Inflammatory macrophage treated with lipopolysaccharide for 1 hour (primary cell): ENCODE measurements at places on chromosomes 2 and 18.

DNA sequence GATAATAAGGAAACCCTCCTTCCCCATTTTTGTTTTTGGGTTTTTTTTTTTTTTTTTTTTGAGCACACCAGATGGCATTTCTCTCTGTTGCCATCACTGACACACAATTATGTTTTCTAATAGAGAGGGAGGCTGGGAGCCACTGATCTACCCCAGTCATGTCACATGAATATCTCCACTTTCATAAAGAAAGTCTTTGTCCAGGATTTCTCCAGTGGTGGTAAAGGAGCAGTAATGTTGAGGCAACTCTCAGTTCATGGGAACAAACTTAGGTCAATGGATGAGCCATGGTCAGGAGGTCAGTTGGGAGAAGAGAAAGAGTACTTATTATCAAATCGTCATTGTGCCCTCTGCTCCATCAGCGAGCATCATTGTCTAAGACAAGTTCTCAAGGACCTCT, 603.7 kb downstream of the ARHGAP15 start:
- DNase-seq = peak; percentile 30

DNA sequence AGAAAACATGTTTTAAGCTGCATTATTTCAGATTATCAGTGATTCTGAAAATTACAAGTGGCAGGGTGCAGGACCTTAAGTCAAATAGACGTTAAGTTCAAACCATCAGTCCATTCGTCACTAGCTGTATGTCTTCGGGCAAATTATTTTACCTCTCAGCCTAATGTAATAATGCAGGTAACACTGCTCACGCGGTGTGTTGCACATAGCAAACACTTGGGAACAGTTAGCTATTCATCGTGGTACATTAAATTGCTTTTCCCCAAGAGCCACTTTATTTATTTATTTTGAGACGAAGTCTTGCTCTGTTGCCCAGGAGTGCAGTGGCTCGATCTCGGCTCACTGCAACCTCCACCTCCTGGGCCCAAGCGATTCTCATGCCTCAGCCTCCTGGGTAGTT, 10.1 kb downstream of the MAT2A start:
- no peak for DNase-seq

GRCh38 chr2:104868505-104868866, 14.6 kb downstream of the POU3F3 start:
- no peak for DNase-seq

DNA sequence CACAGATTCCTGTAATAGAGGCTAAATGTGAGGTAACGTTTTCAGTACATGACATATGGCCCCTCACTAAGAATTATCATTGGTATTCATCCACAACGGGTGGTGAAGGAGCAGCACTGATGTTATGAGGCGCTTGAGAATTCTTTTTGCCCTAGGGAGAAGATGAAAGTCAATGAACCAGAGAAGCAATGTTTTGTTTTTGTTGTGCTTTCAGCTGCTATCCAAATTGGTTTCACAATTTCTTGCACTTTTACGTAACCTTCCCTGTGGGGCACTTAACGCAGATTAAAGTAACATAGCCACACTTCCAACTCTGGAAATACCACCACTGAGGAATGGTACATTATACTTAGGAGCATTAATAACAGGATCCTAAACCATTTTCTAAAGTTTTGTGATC, 13.3 kb upstream of the CCDC85A start:
- DNase-seq = no peak

DNA sequence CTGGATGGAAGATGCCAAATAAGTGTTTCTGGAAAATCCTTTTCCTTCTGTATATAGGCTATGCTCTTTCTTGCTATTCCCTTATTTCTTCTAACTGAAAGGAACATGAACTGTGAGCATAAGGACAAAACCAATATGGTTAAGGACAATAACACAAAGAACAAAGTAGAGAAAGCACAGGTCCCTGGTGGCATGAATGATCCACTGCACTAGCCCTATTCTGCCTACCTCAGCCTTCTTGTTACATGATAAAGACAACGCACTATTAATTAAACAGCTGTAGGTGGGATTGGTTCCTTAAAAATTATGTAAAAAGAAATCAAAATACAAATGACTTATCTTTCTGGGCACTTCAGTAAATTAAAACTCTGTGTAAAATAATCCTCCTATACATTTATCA, 1.9 kb upstream of the WDR75 start:
- DNase-seq = no peak

- no peak for DNase-seq
Measured at GRCh38 chr18:34805878-34806351, 95.8 kb downstream of the DTNA start.

DNA sequence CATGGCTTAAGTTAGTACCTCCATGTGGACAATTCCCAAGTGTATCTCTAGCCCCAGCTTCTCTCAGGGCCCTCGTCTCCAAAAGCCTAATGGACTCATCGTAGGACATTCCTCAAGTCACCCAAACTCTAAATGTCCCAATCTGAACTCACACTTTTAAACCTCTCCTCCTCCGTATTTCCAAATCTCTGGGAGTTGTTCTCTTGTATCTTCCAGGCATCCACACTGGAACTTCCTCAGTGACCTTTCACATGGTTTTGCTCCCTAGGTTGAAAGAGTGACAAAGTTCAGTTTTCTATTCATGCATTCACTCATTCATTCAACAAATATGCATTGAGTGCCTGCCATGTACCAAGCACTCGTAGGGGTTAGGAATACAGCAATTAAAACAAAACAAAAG, 220.2 kb downstream of the ALPK2 start:
- no peak for DNase-seq

DNA sequence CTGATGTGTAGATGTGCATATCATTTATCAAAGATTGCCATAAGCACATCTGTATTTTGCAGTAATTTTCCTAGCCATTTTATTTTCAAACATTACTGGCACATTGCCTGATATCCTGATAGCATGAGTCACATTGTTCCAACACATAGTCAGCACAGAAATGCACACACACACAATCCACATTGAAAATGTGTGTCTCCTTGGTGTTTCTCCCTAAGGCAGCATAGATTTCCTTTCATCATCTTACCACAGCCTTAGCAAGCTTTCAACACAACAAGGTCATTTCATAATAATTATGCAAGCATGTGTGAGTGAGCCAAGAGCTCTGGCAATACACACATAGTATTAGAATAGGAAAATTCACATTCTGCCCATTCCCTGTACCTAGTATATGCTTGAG, 245.4 kb upstream of the MEIS1 start:
- peak; percentile 47 for DNase-seq

DNA sequence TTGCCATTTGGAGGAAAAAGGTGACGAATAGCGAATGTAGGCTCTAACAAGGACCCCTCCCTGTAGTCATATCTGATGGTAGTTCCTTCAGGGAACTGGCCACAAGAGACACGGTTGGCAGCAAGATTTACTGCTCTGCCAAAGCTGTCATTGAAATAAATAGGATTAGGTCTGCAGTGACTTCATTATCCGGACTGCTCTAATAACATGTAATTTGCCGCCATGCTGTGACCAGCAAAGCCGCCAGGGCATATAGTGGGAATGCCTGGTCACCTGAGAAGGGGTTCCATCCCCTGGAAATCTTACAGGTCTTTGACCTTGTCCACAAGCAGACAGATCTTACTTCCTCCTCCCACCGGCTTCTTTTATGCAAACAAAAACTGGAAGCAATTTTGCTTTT, 59.4 kb upstream of the LAPTM4A start:
- DNase-seq = no peak

- no peak for DNase-seq
Measured at GRCh38 chr18:80046961-80047541, 12.8 kb downstream of the RBFA start.

DNA sequence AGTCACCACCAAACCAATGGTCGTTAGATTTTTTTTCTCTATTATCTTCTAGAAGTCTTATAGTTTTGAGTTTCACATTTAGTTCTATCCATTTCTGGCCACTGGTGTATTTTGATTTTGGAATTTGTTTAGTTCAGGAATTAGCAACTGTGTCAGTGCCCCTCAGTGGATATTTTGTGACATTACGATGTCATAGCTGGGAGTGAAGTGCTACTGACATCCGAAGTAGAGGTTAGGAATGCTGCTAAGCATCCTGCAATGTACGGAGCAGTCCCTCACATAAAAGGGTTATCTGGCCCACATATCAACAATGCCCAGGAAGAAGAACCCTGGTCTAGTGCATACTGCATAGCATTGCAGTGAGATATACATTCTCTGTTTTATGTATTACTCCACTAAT, 157.4 kb upstream of the RGPD4 start:
- no peak for DNase-seq

DNA sequence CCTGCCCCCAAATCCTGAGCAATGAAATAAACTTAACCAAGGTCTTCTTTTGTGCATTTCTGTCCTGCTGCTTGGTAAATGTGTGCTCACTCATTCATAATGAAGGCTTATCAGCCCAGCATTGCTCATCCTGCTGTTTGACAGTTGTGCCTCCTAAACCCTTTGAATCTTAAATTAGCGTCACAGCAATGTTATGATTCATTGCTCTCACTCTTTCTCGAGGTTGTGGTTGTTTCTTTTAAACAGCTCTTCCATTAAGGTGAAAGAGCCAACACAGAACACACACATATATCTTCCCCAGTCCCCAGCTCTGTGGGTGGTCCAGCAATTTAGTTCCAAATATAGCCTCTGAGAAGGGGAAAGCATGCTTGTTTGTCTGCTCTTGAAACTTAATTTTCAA, 84.0 kb downstream of the EVA1A start:
- DNase-seq = no peak

- DNase-seq = no peak
Measured at GRCh38 chr2:178874529-178875240, 67.5 kb upstream of the TTN start.

- no peak for DNase-seq
Measured at GRCh38 chr2:2568411-2568810, 237.3 kb upstream of the MYT1L start.

- DNase-seq = no peak
Measured at GRCh38 chr18:70991577-70991976, 702.7 kb downstream of the SOCS6 start.

DNA sequence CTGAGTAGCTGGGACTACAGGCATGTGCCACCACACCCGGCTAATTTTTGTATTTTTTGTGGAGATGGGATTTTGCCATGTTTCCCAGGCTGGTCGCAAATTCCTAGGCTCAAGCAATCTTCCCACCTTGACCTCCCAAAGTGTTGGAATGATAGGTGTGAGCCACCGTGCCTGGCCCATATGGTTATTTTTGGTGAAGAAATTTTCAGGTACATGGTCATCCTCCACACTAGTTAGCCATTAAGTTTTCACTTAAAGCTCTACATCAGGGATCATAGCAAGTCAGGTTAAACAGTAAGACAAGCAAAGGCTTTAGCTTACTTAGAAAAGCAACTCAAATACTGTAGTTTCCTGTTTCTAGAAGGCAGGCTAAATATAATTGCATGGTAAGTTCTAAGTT, 104.3 kb upstream of the GRB14 start:
- no peak for DNase-seq

DNA sequence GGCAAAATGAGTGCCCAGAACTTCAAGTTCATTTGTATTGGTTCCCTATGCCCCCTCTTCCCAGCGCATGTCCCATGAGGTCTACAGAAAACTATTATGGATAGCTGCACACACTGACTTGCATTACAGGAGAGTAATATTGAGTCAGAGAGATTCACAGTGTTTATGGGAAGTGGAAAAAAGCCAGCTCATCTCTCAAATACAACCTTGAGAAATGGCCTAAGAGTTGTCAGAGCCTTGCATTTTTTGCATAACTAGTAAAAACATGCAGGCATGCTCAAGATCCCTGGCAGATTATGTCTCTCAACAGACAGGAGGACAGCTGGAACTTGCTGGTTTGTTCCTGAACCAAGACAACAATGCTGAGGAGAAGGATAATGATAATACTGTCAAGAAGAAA, 1292.8 kb downstream of the DSC3 start:
- DNase-seq = no peak

DNA sequence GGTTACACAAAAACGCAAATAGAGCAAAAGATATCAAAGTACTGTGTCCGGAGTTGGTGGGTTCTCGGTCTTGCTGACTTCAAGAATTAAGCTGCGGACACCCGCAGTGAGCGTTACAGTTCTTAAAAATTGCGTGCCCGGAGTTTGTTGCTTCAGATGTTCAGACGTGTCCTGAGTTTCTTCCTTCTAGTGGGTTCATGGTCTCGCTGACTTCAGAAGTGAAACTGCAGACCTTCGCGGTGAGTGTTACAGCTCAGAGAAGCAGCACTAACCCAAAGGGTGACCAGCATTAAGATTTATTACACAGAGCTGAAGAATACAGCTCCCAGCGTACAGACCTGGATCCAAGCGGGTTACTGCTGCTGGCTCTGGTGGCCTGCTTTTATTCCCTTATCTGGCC, 125.7 kb upstream of the TWIST2 start:
- DNase-seq = no peak

DNA sequence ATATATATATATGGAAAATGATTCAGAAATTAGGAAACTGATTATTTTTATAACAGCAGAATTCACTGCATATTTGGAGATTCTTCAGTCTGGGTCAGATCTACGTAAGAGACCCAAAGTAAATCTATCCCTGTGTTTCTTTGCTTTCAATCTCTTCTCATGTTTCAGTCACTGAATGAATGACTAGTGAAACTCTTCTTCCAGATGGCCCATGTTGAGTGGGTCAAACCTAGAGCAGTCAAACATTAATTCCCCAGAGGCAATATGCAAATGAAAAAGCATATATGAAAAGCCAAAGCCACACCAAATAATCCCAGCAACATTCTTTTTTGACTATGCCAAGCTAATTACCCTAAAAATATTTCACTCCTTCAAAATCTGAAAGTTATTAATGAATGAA, 317.3 kb downstream of the RBM43 start:
- no peak for DNase-seq

DNA sequence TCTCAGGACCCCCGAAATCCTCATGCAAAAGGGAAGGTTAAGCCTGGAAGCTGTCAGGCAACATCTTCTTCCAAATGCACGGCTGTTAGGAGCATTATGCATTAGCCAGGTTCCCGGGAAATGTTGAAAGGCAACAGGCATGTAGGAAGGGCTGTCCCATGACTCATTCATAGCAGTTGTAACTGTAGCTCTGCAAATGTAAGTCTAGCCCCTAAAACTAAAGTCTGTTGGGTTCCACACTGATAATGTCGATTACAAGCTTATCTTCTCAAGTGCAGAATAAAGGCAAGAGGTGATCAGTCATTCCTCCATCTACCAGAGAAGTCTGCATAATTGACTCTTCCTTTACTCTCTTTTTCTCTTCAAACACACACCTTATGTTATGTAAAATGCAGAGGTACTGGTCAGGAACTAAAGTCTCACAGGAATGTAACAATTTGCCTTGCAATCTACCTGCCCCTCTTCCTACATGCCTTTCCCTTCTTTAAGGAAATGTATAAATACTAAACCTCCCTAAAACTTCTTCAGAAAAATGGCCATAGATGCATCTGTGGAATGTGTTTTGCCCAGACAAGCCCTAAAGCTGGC, 99.8 kb downstream of the AKAIN1 start:
- no peak for DNase-seq
